Stimulated activated CD4-positive, alpha-beta T cell treated with anti-CD3 and anti-CD28 coated beads, Interleukin-1b, Interleukin-23, amount 100 ng/mL, for 4 hours (primary cell): ENCODE measurements at places on chromosomes 13 and 19.

DNA sequence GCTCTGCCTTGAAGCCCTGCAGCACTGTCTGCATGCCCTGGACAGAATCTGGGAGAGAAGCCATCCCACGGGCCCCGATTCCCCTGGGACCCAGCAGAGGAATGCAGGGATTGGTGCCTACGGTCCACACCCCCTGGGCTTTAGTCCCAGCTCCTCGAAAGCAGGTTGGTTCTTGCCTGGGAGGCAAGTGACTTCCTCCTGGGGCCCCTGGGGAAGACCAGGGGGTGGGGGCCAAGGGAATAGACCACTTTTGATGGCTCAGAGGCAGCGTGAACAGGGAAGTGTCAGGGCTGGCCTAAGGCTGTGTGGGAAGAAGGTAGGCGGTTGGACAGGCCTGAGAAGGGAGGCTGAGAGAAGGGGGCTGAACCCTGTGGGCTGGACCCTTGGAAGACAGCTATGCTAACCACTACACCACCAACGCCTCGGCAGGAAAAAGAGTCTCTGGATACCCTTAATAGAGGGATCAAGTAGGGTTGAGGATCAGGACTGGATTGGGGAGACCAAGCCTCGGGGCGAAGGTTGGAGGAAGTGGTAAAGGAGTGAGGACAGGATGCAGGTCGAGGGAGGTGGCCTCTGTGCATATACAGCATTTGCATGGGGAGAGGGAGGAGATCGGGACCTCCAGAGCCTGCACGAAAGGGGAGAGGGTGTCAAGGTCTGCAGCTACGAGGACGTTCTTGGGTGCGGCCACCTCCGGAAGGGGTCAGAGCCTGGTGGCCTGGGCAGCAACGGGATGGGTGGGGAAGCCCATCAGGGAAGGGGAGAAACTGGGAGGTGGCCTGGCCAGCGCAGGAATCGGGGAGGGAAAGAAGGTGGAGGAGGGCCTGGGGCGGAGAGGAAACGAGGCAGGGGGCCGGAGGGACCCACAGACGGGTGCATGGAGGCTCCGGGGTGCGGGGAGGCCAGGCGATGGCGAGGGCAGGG, 709 bp downstream of the DPP9 start:
- no peak for DNase-seq

GRCh38 chr19:5987077-5987818, 9.3 kb upstream of the RANBP3 start:
- DNase-seq, result peak; percentile 68

GRCh38 chr19:48695743-48696352, at the start of gene FUT2:
Gene FUT2, plus strand, starts transcription at chr19:48695971. Its CDS starts 6,986 bp downstream, at chr19:48702957.
- no peak for DNase-seq

DNA sequence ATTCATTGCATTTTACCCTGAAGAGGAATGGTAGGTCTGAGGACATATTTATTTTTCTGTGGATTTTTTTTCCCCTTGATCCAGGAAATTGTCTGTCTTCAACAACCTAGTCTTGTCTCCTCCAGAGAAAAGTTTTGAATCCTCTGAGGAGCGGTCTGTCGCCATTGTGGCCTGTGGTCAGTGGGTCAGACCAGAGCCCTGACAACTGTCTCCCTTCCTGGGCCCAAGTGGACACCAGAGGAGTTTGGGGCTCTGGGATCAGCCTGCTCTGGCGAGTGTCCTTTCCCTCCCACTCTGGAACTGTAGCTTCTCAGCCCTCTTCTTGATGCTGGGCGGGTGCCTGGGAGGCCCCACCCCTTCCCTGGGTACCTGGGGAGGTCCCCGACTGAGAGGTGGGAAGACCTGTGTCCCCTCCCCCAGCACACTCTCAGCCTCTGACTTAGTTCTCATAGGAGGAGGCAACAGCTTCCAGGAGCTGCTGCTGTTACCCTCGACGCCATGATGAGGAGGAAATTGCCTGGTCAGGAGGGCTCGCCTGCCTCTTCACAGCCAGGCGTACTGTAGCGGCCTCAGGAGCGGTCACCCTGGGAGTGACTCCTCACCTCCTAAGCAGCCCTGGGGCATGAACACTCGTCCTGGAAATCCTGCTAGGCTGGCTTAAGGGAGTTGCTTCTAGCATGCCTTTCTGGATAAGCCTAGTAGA, 110.3 kb downstream of the GGACT start:
- no peak for DNase-seq

DNA sequence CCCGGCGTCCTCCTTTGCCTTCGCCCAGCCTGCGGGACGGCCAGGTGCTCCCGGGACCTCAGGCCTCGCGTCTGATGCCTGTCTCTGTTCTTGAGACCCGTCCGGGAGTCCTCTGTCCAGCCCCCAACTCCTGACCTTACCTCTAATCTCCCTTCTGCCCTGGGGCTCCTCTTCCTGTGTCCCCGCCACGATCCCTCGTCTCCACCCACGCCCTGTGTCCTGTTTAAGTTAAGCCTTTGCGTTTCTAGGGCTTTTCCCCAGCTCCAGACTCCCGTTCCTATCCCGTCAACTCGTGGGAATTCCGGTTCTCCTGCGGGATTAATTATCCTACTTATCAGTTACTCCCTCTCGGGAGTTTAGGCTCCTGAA, 686 bp downstream of the LENG8 start:
- DNase-seq, result no peak

DNA sequence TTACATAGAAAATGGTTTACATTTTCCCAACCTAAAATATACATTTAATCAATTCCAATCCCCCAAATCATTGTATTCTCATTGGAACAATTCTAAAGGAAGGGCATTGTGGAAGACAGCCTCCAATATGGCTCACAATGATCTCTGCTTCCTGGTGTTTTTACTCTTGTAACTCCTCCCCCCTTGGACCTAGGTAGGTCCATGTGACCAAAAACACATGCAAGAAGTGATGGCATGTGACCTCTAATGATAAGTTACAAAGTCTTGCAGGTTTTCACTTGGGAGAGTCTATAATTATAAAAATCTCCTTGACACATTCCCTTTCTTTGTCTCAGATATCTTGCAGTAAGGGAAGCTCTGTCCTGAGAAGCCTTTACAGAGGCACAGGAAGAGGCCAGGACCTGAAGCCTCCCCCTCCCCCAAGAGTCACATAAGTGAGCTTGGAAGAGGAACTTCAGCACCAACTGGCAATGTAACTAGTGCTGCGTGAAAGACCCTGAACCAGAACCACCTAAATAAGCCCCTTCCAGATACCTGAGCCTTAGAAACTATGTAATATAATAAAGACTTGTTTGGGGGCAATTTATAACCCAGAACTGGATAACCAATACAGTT, 816.2 kb upstream of the ATXN8OS start:
- no peak for DNase-seq

GRCh38 chr19:11131471-11131870, 24.1 kb downstream of the SPC24 start:
- DNase-seq, result no peak

DNA sequence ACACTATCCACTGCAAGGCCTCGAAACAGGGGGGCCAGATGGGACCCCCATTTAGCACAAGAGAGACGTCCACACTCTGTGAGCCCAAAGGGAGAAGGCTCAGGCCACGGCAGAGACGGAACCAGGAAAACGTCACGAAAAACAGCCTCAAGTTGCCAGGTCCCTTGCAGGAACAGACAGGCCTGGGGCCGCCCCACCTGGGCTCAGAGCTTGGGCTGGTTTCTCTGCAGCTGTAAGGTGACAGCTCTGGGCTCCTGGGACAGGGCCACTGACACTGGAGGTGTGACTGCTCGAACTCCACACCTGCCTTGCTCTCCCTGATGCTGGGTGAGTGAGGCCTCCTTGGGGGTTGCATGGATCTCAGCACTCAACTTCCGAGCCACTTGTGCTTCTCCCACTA, 3.2 kb downstream of the ZNF787 start:
- DNase-seq, result no peak

GRCh38 chr13:113411216-113412023, 41.9 kb downstream of the ADPRHL1 start:
- no peak for DNase-seq

DNA sequence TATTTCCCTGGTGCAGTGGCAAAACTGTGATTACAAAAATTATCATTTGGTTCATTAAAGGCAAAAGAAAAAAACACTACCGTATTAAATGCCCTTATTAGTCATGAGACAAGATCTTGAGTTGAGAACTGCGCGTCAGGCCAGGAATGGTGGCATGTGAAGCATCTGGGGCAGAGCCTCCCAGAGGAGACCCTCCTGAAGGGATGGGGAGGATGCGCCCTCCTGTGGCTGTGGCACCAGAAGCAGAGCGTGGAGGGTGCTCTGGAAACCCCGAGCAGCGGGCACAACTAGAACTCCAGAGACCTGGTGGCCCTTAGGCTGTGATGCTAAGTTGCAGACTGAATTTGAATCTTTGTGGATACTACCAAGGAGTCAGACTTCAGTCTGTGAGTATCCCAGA, 11.5 kb downstream of the CUL4A start:
- no peak for DNase-seq

DNA sequence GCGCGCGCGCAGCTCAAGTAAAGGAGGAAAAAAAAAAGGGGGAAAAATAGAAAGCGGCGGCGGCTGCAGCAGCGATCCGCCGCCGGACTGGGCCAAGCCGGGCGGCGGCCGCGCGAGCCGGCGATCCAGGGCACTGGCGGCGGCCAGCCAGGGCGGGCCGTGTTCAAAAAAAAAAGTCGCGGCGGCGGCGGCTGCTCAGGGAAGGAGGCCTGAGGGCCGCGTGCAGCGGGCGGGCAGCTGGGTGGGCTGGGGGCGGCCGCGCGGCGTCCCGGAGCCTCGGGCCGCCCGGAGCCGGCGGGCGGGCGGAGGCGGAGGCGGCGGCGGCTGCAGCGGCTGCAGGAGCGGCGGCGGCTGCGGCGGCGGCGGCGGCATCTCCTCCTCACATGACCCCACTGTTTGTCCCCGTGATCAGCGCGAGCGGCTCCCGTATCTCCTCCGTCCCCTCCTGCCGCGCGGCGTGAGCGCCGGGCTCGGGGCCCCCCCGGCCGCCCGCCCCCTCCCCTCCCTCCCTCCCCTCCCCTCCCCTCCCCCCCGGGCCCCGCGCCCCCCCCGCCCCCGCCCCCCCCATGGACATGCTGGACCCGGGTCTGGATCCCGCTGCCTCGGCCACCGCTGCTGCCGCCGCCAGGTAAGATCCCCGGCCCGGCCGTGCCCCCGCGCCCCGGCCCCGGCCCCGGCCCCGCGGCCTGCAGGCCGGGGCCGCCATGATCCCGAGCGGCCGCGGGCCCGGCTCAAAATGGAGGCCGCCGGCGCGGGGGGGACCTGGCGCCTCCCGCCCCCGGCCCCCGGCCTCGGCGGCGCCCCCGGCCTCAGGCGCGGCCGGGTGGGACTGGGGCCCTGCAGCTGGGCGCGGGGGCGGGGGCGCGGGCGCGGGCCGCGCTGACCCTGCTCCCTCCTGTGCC, at the start of gene USF2:
Gene USF2, plus strand, starts transcription at position 427 of the 902 bp plus-strand sequence. Its CDS starts 140 bp downstream, at position 567.
- DNase-seq, result no peak

DNA sequence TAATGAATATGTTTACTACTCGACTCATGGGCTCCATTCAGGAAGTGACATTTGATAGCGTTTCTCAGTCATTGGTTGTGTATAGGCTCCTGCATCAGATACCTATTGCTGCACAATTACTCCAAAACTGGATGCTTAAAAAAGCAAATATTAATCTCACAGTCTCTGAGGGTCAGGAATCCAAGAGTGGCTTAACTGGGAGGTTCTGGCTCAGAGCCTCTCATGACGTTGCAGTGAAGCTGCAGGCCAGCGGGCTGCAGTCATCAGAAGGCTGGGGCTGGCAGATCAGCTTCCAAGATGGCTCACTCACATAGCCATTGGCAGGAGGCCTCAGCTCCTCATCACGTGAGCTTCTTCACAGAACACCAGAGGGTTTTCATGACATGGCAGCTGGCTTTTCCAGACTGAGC, 525.1 kb upstream of the NBEA start:
- DNase-seq, result no peak

DNA sequence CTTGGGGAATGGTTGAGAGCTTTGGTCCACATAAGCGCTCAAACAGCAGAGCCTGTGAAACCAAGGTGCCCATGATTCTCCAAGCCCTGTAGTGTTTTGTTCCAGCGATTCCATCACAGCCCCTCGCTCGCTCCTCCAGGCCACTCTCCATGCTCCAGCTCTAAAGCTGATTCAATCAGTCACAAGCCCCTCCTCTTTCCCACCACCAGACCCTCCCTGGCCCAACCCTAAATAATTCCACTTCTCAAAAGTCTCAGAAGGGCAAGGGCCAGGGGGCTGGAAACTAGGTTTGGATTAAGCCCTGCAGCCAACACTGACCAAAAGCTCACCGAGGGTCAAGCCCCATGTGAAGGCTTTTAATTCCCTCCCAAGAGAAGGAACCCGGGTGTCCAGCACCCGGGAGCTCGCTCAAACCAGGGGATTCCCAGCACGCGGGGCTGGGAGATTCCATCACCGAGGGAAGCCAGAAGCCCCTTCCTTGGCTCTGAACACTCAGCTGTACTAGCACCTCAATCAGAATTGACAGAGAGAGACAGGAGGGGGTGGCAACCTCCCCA, 1.5 kb downstream of the ZNF296 start:
- no peak for DNase-seq

- DNase-seq, result no peak
Measured at GRCh38 chr19:4087787-4088679, 21.3 kb upstream of the ZBTB7A start.

- no peak for DNase-seq
Measured at GRCh38 chr13:74986609-74987008, 495.4 kb downstream of the TBC1D4 start.

DNA sequence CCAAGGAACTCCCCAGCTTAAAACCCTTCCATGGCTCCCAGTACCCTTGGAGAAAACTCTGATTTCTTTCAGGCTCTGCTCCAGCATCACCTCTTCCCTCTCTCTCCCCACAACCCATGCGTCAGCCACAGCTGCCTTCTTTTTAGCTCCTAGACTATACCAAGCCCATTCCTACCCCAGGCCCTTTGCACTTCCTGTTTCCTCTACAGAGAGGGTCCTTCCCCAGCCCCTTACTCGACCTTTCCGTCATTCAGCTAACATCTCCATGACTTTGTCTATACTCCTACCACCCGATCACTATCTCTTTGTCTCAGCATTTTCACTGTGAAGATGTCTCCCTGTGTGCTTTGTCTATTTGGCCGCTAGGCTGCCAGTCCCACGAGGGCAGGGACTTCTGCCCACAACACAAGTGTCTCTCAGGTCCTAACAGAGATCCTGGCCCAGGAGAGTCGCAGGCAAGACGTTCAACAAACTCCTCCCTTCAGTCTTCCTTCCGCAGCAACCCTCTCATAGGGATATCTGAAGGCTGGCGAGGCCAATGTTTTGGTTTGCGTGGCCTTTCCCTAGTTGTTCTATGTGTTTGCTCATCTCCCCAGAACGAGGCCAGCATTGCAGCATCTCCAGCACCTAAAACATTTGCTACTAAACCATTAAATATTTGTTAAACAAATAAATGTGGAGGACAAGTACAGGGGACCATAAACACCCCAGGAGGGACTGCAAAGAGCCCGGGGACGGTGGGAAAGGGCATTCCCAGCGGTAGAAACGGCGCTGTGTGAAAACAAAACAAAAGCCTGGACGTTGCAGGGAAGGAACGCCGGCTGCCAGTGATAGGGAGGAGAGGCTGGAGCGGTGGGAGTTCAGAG, 816 bp downstream of the CCNP start:
- no peak for DNase-seq

- no peak for DNase-seq
Measured at GRCh38 chr13:106036870-106037269, 498.6 kb downstream of the EFNB2 start.
